Stimulated activated CD4-positive, alpha-beta T cell treated with anti-CD3 and anti-CD28 coated beads, Interleukin-15, amount 100 ng/mL, for 24 hours (primary cell): ENCODE measurements at places on chromosomes 3 and 15.

GRCh38 chr3:134311693-134312071, 61.0 kb upstream of the RYK start:
- no peak for DNase-seq

GRCh38 chr15:38187630-38188313, 64.9 kb upstream of the SPRED1 start:
- no peak for DNase-seq

DNA sequence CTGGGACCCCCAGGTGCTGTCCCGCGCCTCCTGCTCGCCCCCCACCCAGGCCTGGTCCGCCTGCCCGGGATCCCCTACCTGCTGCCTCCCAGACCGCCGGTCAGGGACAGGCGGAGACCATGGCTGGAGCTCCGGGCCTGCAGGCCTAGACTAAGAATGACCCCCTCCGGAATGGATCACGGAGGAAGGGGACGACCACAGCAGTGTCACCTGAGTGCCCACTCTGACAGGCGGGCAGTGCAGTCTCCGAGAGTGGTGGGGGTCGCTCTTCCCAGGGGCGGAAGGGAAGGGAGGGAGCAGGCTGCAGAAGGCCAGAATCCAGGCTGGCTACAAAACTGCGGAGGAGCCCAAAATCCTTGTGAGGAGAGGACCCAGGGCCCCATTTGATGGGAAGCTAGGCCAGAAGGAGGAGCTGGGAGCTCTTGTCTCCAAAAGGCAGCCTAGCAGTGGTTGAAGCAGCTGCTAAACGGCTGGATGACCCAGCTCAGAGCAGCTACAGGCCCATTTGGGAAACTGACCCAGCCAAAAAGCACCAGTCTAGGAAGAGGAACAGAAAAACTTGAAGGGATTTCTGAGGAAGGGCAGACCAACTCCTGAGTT, 908 bp upstream of the RAB43 start:
- no peak for DNase-seq

GRCh38 chr15:71366926-71367325, 251.7 kb downstream of the THSD4 start:
- DNase-seq, result no peak

DNA sequence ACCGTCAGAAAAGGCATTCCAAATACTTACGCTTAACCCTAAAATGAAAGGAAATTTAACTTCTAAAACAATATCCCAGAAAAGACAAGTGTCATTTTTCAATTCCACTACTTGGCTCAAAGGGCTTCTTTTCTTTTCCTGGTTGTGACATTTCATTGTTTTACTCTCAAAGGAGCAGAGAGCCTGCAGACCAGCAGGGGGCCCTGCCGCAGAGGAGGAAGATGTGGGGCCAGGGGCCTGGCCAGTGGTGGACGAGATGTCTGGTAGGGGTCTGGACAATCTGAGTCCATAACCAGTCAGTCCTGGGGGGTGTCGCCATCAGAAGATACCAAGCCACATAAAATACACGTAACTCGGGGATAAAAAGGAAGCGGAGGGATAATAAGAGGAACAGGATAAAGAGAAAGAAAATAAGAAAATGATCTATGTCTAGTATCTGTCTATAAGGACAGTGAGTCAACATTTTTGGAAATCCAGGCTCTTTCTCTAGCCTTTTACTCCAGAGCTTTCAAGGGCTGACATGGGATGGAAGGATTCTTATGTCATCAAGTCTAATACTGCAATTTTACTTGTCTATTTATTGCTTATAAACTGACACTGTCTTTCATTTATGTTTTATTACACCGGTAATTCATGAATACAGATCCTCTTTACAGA, 54.2 kb upstream of the ARHGEF3 start:
- peak; percentile 52 for DNase-seq

GRCh38 chr3:142894493-142894892, 5.6 kb upstream of the PCOLCE2 start:
- DNase-seq, result no peak

DNA sequence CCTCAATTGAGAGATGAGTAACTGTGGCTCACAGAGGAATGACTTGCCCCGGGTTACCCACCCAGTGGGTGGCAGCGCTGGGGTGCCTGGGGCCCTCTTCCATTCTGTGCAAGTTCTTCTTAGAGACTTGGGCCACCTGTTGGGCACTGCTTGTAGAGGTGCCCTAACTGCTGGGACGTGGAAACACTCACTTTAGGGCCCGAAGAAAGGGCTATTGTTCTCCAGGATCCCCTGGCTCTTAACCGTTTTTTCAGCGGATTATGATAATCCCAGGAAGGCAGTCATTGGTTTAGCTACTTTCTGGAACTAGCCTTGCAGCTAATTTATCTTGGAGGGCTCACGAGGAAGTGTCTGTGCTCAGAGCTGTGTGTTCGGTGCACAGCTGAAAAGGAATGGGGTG, 66.0 kb upstream of the GCNT3 start:
- no peak for DNase-seq

GRCh38 chr3:63037116-63037515, 161.9 kb upstream of the CADPS start:
- DNase-seq, result no peak

DNA sequence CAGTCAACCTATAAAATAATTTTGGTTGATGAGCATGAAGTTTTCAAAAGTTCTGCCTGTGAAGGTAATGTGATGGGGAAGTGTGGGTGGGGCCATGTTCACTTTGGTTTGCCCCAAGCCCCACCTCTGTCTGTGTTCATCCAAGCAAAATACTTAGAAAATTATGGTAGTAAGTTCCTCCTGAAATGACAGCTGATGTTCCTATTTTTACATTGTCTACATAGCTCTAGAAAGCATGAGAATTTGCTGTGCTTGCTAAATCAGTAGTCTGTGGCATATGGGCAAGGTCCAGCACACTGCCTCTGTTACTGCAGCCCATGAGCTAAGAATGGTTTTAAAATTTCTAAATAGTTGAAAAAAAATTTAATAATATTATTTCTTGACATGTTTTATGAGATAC, 21.9 kb upstream of the CP start:
- no peak for DNase-seq

DNA sequence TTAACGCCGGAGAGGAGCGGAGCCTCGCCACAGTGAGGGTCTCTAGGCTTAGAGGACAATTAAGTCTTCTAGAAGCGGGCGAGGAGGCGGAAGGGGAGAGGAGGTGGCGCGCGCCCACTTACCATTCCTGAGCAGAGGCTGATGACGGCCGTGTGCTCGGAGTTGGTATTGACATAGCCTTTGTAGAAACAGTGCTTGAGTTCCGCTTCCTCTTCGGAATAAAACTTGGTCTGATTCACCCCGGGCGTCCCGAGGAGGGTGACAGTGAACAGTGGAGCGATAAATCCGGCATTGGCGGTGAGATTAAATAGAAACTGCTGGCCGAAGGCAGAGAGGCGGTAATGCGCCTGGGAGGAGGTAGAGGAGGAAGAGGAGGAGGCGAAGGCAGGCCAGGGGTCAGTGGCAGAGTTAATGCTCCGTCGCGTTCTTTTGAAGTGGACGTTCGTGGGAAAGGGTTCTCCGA, 1.3 kb downstream of the ADAMTS9 start:
- DNase-seq, result peak; percentile 2

- DNase-seq, result no peak
These were observed 881.4 kb downstream of the DIPK2A start for GRCh38 chr3:144852999-144853398.

GRCh38 chr15:54364961-54365360, 386.7 kb downstream of the UNC13C start:
- no peak for DNase-seq

GRCh38 chr3:183158551-183159006, 4.0 kb downstream of the LAMP3 start:
- peak; percentile 61 for DNase-seq

DNA sequence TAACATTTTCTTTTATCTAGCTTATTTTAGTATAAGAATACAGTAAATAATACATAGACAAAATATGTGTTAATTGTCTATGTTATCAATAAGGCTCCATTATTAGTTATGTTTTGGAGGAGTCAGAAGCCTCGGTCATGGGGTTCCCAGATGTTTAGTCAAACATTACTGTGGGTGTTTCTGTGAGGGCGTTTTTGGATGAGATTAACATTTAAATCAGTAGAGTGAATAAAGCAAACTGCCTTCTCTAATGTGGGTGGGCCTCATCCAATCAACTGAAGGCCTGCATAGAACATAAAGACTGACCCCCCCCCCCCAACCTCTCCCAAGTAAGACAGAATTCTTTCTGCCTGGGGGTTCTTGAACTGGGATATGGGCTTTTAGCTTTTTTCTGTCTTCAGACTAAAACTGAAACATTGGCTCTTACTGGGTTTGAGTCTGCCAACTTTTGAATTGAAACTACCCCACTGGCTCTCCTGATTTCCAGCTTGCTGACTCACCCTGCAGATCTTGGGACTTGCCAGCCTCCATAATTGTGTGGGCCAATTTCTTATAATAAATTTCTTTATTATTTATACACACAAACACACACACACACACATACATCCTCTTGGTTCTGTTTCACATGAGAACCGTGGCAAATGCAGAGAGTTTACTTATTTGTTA, 192.0 kb downstream of the TPRG1 start:
- DNase-seq, result no peak

DNA sequence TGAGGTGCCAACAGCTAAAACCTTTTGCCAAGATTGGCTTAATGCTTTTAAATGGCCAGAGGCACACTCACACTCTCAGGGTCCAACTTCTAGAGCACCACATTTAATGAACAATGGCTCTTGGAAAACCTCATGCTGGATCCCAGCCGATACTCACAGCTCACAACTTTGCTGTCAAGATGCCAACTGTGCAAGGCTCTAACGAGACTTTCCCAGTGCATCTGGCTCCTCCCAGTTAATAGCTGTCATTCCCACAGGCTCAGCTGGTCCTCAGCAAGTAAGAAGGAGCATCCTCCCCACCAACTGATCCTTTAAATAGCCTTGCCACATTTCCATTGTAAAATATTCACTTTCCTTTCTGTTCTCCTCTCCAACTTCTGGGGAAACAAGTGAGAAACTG, 20.3 kb upstream of the FRMD4B start:
- no peak for DNase-seq

DNA sequence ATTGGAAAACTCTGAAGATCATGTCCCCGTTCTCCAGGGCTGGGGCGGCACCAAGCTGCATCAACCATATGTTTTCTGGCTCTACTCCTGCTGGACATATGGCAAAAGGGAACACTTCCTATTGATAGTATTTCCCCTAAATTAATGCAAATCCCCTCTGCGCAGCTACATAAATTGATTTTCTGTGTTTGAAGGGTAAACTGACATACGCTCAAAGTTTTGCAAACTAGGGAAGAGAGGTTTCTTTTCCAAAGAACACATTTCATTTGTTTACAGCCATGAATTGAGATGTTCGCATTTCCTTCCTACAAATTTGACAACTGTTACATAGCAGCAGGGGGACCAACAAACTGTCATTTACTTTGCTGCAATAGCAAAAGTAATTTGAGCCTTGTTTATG, 35.9 kb downstream of the CTXND1 start:
- no peak for DNase-seq

DNA sequence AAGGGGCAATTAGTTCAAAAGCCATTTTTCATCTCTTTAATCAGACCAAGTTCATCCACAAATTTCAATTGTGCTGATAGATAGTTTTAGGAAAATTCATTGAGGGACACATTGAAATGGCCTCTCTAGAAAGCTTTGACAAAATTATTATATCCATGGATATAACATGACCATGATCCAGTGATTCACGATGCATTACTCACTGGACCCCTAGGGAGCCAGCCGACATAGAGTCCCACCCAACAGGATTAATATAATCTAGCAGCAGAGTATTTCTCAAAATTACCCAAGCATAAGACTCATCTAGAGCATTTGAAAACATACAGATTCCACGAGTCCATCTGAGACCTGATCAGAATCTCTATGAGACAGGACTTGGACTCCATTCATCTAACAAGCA, 100.3 kb downstream of the FRMD5 start:
- DNase-seq, result no peak

DNA sequence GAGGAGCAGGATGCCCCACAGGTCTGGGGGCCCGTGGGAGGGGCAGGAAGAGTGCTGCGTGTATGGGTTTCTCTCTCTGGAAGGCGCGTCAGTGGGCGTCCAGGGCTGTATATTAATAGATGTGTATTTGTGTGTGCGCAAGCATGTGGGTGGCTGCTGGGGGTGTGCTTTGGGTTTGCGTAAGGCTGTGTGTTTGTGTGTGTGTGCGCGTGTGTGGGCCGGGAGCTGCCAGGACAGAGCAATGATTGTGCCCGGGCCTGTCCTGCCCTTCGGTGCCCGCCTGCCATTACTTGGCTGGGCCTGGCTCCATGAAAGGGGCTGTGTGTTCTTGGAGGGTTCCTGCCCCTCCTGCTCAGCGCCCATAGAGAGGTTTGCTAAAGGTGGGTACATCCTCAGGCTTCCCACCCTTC, 16.3 kb downstream of the CSPG4 start:
- no peak for DNase-seq

GRCh38 chr3:143119974-143120715, 574 bp downstream of the CHST2 start:
- DNase-seq, result peak; percentile 59

DNA sequence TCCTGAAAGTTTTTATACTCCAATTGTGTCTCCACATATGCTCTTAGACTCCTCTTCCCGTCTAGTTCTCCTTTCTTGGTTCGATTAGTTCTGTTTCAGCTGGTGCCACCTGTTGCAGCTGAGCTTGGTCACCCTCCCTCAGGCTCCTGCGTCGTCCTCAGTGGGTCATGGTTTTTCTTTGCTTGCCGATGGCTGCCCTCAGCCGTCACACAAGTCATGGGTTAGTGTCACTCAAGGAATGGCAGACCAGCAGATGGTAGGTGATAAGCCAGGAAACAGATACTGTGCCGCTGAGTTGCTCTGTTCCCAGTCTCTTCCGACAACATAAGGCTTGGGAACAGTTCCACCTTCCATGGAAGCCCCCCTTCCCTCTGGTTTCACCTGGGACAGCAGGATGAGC, 109.9 kb downstream of the IGF1R start:
- DNase-seq, result no peak

DNA sequence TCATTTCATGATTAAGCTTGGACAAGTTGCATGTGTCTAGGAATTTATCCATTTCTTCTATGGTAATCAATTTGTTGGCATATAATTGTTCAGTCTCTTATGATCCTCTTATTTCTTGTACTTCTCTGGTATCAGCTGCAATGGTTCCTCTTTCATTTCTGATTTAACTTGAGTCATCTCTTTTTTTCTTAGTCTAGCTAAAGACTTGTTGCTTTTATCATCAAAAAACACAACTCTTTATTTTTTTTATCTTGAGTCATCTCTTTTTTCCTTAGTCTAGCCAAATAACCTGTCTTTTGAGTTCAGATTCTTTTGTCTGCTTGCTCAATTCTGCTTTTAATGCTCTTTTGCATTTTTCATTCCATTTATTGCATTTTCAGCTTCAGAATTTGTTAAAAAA, 37.3 kb downstream of the UBE3A start:
- no peak for DNase-seq

- no peak for DNase-seq
These were observed 521.2 kb downstream of the ZIC1 start for GRCh38 chr3:147930232-147930807.
